ENCODE measurements at places on chromosomes 7 and 10.

DNA sequence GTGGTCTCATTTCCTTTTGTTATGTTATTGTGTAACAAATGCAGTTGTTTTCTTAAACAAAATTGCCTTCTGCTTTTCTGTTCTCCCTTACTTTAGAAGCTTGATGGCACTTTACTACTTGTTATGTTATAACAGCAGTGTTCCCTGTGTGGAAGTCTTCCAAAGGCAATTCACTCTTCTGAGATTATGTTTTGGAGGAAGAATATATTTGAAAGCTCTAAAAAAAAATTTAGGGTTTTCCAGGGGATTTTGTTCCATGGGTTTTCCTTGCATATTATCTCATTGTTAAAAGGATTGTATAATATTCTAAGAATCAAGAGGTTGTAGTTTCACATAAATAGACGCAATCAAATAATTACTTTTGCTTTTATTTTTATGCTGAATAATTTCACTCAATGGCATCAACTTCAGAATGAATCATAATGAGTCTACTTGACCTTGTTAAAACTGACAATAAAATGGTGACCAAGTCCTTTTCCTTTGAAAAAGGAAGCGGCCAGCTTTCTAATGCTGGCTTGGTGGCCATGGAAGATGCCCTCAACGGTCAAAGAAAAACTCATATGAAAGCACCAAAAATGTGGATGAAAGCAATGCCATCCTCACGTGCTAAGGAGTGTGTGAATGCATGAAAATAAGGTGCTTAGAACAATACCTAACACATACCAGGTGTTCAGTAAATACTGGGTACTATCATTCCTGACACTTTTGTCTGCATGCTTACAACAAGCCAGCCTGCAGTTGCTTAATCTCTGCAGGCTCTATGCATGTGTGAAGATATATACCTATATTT is 92.4 kb upstream of the KLF6 start:
- no peak for DNase-seq

DNA sequence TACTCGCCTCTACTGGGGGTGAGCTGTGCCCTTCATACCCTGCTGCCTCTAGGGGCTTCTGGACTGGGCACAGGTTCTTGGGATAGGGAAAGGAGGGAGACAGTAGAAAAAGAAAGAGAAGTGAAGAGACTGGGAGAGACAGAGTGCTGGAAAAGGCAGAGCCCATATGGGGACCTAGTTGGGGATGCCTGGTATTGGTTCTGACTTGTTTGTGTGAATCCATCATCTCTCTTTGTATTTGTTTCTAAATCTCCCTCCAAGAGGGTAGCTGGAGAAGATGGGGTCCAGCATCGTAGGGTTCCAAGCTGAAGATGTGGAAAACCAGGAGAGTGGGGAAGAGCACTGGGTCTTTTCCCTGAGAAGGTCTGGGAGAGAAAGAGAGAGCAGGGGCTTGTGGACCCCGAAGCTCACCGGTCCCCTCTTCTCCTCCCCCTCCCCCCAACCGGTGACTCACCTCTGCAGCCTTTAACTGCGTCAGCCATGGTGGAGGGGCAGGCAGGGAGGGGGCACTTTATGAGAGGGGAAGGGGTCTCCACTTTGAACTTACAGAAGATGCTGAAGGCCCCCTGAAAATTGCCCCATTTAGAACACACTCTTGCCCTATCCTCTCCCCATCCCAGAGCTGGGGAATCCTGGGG is 3.2 kb upstream of the VGF start:
- no peak for DNase-seq

DNA sequence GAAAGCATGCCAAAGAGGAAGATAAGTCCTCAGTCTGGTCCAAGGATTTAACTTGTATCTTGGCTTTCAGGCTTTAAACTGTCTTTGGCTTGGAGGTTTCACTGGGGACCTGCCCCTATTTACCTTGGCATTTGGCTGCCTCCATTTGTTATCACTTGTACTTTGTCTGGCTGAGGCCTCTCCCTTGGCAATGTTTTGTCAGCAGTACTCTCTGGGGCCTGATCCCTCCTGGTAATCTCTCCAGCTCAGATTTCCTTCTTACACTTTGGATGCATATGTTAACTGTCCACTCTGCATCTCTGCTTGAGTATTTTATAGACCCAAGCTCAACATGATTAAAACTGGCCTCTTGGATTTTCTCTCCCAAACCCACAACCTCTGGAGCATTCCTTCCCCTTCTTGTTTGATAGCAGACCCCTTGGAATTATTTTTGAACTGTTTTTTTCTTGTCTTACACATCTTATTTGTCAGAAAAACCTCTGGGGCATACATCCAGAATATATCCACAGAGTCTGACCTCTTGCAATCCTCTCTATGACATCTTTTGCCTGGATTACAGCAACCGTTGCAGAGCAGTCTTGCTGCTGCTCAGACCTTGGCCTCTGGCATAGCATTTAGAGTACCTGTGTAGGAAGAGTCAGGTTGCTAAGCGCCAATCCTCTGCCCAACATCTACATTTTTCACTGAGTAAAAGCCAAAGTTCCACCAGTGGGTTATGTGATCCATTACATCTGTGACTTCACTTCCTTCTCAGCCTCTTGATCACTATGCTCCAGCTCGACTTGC is 35.2 kb downstream of the ZNF487 start:
- DNase-seq: no peak

DNA sequence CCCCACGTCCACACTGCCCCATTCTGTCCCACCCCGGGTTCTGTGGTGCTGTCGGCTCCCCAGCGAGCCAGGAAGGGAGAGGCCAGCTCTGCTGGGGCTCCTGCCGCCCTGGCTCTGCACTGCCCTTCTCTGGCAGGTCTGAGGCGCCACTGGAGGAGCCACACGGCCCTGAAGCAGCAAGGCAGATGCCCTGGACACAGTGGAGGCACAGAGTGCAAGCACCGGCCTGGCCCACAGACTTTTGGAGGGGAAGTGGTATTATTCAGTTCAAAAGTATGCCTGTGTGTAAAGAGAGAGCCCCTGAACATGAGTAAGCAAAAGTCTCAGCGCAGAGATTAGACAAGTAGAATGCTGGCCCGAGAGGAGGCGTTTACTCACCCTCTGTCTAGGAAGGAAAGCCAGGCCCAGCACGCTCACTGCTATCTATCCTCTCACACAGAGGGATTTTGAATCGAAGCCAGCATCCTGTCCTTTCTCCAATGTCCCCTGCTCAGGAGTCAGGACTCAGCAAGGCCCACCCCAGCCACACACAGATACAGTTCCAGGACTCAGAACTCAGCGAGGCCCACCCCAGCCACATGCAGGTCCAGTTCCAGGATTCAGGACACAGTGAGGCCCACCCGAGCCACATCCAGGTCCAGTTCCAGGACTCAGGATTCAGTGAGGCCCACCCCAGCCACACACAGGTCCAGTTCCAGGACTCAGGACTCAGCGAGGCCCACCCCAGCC is 115.0 kb downstream of the EGFR start:
- no peak for DNase-seq

DNA sequence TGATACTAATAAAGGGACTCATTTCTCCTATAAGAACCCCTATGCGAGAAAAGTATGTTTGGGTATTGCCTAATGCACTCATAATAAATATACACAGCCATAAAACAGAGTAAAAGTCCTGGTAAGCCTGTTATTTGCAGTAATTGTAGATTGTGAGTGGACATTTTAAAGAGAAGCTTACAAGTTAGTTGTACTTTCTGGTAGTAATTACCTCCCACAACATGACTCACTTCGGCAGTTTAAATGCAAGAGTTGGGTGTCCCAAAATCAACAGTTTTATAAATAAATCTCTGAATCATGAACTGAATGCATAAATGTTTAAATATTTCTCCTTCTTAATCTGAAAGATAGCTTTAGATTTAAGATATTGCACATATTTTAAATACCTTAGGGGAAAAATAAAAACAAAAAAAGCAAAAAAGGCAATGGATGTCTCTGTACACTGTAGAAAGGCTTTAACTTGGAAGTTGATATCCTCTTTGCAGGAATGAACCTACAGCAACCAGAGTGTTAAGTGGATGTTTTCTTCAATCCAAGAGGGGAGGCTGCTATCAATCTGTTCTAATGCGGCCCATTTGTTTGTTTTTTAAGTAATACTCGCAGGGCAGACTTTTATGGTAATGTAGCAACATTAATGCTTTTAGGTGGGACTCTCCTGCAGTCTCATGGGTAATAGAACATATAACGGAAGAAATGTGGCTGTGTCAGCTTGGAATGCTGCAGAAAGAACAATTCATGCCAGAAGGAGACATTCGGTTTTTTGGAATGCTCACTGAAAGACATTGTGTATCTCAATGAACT is 57.3 kb upstream of the ZEB1 start:
- DNase-seq: no peak

DNA sequence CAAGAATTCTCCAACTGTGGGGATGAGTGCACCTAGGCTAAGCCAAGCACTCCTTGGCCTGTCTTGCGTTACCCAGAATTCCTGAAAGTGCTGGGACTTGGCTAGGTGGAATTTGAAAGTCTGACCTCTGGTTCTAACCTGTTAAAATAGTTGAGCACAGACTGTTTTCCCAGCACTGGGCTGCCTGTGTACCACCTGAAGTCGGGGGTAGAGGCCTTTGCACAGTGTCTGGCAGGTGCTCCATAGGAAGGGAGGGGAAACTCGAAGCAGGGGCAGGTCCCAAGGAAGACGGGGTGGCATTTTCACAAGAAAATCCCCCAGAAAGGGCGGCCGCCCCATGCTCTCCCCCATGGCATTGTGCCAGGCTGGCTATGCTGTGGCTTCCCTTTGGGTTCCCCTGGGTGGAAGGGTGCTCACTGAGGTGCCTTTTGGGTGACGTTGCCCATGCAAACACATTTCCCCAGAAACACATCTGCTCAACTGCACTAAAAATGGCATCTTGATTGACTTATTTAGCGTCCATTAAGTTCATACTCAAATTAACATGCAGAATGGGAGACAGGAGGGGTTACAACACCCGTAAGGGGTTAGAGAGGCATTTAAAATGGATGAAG is 62.9 kb downstream of the SYPL1 start:
- DNase-seq: no peak

DNA sequence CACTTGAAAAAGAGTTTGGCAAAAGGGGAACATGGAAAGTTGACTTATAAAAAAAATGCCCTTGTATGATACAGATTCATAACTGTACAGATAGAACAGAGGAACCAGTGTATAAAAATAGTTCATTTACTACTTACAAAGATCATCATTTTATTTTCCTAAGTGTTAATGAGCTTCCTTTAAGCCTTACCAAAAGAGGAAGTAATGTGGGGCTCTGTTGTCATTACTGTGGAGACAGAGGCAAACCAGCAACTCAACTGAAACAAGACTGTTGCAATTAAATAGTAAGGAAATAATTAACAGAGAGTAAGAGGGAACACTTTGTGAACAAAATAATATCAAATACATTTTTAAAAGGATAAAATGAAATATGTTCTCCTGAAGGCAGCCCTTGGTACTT is 526.2 kb upstream of the ADARB2 start:
- no peak for DNase-seq

DNA sequence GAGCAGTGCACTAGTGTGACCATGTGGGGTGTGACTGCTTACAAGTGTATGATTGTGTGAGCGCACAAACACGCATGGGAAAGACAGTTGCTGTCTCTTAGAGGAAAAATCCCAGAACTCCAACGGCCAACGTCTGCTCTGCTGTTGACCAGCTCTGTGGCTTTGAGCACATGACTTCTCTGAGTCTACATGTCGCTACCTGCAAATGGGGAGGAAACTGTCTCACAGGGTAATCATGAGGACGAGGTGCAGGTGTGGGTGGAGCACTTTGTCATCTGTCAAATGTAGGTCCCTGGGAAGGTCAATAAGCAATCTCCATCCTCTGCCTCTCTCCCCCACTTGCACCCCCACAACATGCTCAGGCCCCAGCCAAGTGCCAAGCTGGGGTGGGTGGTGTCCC is 31.2 kb upstream of the TLX1 start:
- DNase-seq: no peak

GRCh38 chr10:132281915-132282666 is 25.7 kb downstream of the STK32C start:
- DNase-seq: no peak

Measured in stimulated activated CD8-positive, alpha-beta memory T cell treated with anti-CD3 and anti-CD28 coated beads, Interleukin-4, amount 100 ng/mL, for 1 hour (primary cell).